ENCODE measurements at places on chromosomes 2 and 18.

DNA sequence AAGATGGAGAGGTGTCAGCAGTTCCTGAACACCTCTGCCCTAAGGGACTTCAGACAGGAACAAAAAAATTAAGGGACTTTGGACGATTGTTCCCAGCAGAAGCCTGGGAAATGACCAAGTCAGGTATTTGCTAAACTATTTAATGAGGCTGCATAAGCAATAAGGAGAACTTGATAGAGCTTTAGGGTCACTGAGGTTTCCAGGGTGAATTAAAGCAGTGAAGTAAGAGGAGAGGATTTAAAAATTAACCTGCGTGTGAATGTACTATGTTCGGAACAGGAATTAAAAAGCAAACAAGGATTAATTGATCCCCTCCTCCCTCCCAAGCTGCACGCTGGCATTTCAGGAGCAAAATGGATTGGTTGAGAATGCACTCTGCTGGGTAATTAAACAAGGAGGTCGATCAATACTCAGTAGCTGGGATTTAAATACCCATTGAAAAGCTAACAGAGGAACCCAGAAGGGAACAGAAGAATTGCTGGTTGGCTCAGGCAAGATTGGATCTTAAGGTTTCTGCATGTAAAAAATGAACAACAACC, 157.2 kb downstream of the RNF152 start:
- DNase-seq: no peak

DNA sequence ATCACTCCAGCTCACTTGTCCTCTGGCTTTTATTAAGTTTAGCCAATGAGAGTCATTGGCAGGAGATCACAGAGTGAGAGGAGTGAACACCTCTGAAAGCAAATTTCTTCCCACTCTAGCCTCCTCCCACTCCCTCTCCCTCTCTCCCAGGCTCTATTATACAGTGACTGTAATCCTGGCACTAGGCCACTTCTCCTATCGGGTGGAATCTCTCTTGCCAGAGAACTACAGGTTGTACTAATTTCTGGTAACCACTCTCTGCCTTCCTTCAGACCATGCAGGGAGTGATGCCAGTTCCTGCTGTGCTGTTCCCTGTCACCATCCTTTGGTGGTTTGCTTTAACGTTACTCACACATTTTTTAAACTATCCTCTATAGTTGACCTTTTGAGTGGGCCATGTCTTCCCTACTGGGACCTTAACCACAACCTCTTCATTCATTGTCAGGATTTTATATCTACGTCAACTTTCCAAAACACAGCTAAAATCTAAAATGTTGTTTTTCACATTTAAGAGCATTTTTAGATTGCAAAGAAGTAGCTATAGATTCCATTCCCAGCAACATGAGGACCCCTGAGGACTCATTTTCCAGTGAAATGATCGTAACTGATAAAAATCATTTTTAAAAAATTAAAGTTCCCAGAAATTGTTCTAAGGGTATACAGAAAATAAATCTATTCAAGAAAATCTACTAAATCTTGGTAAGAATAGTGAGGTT, 217.1 kb downstream of the MREG start:
- no peak for DNase-seq

- DNase-seq: no peak
These were observed 99.8 kb upstream of the SH3BP4 start for GRCh38 chr2:234852035-234852434.

DNA sequence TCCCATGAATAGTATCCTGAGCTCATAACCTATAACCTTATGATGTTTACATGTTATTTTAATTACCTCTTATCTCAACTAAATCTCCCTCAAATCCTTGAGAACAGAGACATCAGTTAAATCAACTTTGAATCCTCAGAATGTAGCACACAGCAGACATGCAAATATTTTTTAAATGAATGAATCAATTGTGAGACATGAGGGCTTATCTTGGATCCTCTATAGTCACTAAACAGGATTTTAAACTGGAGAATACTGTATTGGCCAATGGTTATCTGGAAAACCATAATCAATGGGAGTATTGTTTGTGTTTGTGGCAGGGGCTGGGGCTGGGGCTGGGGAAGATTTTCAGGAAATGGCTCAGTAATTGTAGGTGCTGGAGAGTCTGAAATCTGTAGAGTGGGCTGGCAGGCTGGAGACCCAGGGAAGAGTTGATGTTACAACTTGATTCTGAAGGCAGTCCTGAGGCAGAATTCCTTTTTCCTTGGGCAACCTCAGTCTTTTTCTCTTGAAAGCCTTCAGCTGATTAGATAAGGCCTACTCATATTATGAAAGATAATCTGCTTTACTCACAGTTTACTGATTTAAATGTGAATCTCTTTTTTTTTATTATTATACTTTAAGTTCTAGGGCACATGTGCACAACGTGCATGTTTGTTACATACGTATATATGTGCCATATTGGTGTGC, 106.3 kb downstream of the NCOA1 start:
- no peak for DNase-seq

GRCh38 chr2:109295070-109295780, 166.2 kb downstream of the SH3RF3 start:
- DNase-seq: no peak

- DNase-seq: no peak
These were observed 39.0 kb downstream of the SLC66A2 start for GRCh38 chr18:79912409-79912991.

DNA sequence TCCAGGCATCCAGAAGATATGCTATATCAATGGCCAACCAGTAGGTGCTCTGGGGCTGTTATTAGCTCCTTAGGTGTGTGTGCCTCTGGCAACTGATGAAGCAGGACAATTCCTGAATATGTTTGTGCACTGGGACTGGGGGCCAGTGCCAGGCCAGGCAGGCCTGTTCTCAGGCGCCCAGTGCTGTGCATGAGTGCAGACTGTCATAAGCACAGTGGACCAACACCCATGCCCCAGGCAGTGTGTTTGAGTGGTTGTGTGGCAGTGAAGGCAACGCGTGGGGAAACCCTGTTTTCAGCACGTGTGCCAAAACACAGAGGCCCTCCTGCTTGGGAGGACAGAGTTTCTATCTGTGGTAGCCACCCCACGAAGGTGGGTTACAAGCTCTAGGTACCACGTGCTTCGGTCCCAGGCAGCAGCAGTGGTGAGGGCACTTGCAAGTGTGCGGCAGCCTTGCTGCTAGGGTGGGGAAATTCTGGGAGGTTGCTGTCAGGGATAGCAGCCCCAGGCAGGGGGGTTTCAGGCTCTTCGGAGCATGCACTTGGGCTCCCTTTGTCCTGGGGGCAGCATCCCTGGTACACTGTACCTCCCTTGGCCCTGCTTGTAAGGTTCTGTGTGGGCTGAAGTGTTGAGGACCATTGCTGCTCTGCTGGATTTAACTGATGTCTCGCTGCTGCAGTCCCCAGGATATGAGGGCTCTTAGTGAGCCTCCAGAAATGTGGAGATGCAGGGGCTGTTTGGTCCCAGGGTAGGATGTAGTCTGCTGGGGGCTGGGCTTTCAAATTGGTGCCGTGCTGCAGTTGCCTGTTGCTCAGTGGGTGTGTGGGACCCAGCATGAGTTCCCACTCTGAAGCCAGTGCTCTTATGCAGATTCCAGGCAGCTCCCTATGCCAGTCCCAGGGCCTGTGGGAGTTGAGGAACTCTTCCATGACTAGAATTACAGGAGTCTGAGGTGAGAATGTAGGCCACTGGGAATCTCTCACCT, 280.9 kb downstream of the RPRM start:
- no peak for DNase-seq

DNA sequence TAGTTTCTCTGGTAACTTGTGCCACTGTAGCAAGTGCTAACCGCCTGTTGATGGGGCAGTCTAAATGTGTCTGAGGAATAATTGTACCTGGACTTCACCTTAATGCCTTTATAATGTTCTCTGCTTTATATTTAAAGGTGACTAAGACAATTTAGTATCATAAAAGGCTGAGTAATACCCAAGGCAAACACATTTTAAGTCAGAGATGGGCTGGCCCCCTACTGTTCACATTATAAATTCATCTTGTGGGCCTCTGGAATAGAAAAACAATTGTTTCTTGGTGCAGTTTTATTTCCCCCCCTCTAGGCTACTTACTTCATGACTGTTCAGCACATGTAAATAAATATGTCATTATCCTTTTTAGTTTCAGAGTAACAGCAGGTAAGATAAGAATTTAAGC, 559.3 kb upstream of the PIK3C3 start:
- no peak for DNase-seq

- no peak for DNase-seq
These were observed 761 bp upstream of the IDH1 start for GRCh38 chr2:208255557-208256106.

DNA sequence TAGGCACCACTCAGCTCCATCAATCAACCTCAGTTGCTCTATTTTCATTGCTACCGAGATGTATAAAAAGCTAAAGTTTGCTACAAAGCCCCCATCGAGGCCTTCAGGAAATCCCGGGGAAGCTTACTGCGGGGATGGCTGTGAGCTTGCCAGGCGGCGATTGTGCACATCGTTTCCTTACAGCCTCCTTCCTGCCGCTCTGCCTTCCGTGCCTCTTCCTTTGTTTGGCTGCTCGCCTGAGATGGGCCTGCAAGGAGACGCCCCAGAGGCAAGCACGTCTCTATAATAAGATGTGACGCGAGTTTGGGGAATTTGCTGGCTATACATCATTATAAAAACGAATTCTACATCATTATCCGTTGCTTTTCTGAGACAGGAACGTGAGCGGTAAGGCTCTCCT, 41.6 kb downstream of the DHRS9 start:
- DNase-seq: no peak

GRCh38 chr2:67268797-67269196, 128.3 kb upstream of the ETAA1 start:
- no peak for DNase-seq

DNA sequence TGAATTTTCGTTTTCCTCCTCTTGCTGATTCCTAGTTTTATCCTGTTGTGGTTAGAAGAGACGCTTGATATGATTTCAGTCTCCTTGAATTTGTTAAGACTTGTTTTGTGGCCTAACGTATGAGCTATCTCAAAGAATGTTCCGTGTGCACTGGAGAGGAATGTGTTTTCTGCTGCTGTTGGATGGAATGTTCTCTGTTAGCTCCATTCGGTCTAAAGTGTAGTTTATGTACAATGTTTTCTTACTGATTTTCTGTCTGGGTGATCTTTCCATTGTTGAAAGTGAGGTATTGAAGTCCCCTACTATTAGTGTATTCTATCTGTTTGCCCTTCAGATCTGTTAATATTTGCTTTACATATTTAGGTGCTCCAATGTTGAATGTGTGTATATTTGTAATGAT, 25.9 kb downstream of the COLEC11 start:
- DNase-seq: no peak

DNA sequence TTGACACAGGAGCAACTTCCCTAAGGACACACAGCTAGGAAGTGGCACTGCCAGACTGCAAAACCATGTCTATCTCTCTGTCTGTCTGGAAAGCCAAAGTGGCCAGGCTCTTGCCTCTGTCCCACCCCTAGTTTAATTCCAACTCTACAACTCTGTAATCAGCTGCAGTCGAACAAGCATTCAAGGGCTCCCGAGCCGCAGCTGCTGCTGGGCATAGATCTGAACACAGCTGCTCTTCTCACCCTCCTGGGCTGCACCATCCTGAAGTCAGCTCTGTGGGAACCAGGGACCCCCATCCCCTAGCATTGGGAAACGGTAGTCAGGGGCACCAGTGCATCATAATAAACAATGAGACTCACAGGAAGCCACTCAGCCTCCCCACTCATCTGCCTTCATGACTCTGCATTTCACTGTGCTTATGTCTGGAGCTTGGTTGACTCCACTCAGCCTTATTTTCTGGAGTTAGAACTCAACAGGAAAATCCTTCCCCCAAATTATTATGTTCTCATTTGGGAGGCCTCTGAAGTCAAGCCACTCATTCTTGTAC, 44.4 kb upstream of the TMEM163 start:
- no peak for DNase-seq

GRCh38 chr2:5854797-5855196, 162.6 kb downstream of the SOX11 start:
- DNase-seq: no peak

GRCh38 chr18:44790860-44791259, 110.2 kb downstream of the SETBP1 start:
- no peak for DNase-seq

DNA sequence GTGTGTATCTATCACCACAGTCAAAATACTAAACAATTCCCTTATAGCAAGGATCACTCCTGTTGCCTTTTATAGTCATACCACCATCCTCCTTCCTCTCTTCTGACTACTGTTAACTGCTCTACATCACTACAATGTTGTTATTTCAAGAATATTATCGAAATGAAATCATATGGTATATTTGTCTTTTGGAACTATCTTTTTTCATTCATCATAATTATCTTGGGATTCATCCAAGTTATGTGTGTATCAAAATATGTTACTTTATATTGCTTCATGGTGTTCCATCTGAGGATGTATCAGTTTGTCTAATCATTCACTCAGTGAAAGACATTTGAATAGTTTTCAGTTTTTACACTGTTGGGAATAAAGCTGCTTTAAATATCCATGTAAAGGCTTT, 1423.0 kb upstream of the PIK3C3 start:
- no peak for DNase-seq

- DNase-seq: no peak
These were observed 371 bp downstream of the MDH1B start for GRCh38 chr2:206764673-206765241.

DNA sequence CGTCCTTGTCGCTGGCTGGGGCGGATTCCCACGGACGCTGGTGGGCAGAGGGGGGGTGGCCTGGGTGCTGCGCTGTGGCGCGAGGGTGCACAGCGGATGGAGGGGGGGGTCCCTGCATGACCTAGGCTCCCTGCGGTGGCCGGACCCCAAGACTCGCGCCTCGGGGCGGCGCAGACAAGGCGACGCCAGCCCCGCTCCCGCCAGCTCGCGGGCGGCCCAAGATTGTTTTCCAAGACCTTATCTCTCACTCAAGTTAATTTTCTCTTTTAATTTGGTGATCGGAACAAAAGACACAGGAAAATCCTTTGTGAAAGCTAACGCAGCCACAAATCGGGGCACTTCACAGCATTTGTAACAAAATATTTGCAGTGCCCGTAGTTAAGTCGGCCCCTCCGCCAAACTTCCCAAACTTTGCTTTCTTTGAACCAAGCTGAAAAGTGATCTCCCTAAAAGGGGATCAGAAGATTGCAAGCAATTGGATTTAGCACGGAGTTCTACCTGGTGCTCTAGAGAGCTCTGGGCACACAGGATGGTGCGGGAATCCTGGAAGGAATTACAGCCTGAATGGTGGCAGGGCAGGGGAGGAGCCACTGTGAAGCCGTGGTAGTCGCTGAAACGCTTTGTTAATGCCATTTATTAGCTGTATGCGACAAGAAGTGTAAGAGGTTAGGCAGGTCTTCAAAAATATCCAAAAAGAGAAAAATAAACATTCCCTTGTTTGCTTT, 4.8 kb upstream of the ID2 start:
- DNase-seq: peak; percentile 38

DNA sequence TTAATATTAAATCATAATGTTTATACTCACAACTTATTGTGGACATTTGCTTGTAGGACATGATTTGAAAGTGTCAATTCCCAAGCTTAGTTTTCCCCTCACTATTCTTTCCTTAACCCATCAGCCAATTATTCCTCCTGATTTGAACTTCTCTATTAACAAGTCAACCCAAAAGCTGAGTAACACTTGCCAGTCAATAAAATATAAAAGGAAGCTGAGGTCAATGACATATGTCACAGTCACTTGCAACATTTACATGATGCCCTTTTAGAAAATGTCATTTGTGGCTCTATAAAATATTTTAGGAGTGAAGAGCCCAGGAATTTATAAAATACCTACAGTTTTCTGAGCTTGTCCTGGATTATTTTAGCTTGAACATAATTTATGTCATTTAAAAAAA, 7.2 kb downstream of the CCDC68 start:
- no peak for DNase-seq
